Cortex of kidney (tissue), 1 donor: ENCODE measurements at places on chromosomes 2 and 18.

DNA sequence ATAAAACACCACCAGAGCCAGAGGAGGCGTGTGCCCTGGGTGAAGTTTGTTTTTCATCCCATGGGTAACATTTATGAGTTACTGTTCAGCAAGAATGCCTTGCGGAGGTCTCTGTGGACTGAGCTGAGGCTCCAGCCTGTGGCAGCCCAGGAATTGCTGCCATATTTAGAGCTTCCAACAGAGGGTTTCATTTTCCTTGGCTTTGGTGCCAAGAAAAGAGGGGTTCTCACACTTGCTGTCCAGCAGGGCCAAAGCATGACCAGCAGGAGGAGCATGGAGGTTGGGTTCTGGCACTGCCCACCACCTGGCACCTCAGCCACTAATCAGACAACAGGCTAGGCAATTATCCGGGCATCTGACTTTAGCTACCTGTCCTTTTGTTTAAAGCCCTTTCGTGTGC is 36.7 kb downstream of the EPAS1 start:
- DNase-seq, result no peak

GRCh38 chr2:106759966-106760365 is 126.0 kb downstream of the ST6GAL2 start:
- no peak for DNase-seq

DNA sequence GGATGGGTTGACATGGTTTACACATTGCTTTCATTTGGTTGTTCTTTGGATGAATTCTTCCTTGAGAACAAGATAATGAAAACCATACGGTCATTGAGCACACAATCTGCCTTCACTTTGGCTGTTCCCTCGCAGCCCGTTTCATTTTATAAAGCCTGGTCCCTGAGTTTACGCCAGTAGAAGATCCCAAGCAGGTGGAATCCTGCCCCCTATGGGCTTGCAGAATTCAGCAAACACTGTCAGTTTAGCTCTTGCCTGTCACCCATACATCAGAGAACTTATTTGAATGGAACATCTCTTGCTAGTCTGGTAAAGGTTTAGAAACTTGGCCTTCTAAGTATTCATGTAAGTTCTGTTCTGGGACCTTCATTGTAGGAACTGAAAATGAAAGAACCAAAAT is 666.4 kb upstream of the ZEB2 start:
- no peak for DNase-seq

DNA sequence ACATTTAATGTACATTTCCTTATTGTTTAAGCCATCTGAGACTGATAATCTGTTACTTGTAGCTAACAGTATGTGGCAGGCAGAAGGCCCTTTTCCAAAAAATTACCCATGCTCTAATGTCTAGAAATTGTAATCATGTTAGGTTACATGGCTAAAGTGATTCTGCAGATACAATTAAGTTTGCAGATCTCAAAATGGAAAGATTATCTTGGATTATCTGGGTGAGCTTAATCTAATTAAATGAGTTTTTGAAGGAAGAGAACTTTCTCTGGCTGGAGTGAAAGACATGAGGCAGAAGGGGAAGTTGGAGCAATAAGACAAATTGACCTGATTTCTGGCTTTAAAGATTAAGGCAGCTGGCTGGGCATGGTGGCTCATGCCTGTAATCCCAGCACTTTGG is 76.3 kb downstream of the MBD2 start:
- no peak for DNase-seq

GRCh38 chr18:77208964-77209363 is 40.7 kb upstream of the GALR1 start:
- no peak for DNase-seq
